Activated effector memory CD4-positive, alpha-beta T cell treated with anti-CD3 and anti-CD28 coated beads, Interleukin-2, amount 50 U/mL, for 16 hours (primary cell): ENCODE measurements at places on chromosomes 4 and X.
A peak's percentile ranks its signal among the peaks of the same experiment; 100 is the strongest.

- no peak for DNase-seq
These were observed 140.2 kb downstream of the STIM2 start for GRCh38 chr4:27000820-27001219.

DNA sequence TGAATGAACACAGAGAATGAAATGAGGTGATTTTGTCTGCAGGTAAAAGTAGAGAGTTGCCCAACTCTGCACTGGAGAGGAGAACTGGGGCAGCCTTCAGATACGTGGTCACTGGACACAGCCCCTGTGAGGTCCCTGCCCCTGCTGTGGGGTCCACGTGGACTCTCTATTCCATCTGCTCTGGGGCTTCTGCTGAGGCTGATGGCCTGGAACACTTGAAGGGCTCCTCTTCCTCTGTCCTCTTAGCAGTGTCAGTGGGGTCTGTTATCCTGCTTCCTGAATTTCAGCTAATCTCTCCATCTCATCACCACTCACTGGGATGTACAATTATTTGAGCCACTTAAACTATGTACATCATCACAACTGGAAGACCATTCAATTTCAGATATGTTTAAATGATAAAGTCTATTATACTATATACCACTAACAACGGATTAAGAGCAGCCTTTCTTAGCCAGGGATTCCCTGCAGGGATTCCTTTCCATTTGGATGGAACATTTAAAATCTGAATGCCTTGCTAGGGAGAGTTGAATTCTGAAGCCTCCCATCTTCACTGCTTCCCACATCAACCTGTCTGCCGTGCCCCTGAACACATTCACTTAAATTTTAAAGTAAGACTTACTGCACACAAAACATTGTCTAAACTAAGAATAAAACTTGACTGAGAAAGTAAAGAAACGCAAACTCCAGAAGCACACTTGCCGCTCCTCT, 74.0 kb downstream of the CC2D2A start:
- DNase-seq = no peak

DNA sequence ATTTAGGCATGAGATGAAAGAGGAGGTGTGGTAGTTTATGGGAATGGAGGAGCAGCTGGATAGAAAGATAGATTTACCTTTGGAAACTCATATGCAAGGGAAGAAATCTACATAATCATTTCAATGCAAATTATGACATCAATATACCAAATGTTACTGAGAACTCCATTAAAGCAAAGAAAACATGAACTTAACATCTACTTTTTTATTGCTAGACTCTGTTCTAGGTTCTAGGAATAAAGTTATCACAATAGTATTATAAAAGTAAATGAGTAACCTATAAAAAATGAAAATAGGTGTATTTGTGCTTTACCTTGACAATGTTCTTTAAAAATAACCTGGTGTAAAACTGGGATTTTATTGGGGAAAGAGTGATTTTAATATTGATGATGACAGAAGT, 221.6 kb upstream of the SLIT2 start:
- DNase-seq = no peak

GRCh38 chrX:122579526-122579925, 604.6 kb upstream of the GRIA3 start:
- no peak for DNase-seq

DNA sequence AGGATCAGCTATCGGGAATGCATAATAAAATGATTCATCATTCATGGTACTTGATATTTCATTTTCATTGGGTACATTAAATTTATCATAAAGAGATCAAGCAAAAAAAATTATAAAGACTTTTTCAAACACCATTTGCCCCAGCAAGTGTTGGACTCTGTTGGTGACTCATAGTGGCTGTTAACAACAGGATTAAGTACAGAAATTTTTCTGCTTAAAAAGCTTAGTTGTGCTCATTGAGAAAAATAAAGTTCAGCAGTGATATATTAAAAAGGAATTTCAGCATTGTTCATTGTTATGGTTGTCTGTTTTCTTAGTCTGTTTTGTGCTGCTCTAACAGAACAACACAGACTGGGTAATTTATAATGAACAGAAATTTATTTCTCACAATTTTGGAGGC, 86.2 kb upstream of the PCDH10 start:
- no peak for DNase-seq

GRCh38 chrX:136574548-136574947, 42.5 kb downstream of the VGLL1 start:
- no peak for DNase-seq

DNA sequence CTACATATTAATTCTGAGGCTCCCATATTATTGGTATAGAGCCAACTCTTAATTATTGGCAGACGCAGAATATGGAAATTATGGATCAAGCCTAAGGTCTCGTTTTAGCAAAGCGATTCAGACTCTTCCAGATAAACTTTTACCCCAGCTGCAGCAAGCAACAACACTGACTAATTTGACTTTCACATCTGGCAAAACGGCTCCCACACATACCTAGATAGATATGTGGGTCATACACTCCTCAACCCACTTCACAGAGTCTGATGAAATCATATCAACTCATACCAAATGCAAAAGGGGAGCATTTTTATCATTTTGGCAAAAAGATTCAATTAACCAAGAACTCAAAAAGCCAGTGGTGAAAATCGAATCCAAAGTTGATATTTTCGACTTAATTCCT, 36.3 kb upstream of the KDR start:
- DNase-seq = no peak

DNA sequence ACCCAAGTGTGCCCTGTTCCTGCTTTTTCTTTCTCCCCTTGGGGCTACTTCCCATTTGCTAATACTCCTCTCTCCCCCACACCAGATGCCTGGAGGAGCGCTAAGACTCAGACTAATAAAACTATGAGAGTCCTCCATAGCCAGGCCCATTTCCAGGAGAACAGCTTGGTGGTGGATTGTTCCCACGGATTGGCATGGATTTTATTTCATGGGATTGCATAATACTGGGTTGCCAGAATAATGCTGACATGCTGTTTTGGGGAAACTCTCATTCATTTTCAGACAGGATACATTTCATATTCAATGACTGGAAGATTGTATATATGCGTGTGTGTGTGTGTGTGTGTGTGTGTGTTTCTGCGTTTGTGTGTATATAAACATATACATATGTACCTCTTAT, 447.5 kb upstream of the PITX2 start:
- no peak for DNase-seq

DNA sequence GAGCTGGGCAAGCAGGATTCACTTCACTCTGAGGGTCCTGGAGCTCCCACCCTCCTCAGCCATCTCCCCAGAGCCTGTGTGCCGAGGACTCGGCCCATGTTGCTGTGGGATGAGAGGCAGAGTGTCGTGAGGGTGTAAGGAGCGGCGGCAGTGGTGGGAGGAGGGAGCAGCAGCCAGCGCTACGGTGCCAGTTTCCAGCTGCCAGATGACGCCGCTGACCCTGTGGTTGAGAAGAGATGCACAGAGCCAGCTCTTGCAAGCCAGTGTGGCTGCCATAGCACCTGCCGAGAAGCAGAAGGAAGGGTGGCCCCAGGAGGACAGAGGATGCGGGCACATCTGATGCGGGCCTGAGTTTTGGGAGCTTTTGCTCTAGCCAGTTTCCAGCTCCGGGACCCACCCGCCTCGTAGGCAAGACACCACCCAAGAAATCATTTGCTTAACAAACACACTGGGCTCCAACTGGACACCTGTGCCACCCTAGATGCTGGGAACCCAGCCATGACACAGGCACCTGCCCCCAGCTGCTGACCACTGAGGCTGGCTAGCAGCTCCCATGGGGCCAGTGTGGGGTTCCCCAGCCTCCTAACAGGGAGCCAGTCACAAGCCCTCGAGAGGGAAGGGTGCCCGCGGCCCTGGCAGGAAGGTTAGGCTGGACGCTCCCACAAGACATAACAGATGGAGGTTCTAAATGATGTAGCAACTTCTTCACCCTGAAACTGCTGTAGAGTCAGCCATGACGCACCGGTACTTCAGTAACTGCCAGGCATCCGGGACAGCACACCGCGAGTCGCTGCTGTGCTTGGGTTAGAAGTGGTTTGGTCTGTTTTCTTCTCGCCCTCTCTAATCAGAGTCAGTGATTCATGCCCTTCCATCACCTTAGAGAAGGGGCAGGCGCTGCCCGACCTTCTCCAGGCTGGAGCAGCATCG, 8.9 kb downstream of the MSANTD1 start:
- DNase-seq = peak; percentile 50

DNA sequence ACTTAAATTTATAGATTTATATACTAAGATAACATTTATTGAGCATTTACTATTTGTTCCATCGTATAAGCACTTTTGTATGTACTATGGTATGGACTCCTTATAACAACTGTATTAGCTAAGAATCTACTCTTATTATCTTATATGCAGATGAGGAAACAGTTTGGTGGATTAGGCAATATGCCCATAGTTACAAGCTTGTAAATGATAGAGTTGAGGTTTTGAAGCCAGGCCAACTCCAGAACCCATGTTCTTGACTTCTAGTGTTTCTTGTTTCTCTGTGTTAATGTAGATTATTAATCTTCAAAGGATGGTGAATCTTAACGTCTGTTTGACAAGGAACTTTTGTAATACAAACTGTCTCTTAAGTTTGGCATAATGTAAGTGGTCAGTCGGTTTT, 71.3 kb downstream of the STIM2 start:
- DNase-seq = no peak

GRCh38 chrX:153635788-153636668, 11.0 kb upstream of the DUSP9 start:
- DNase-seq = no peak

GRCh38 chr4:88957570-88957969, 99.4 kb downstream of the FAM13A start:
- DNase-seq = no peak

DNA sequence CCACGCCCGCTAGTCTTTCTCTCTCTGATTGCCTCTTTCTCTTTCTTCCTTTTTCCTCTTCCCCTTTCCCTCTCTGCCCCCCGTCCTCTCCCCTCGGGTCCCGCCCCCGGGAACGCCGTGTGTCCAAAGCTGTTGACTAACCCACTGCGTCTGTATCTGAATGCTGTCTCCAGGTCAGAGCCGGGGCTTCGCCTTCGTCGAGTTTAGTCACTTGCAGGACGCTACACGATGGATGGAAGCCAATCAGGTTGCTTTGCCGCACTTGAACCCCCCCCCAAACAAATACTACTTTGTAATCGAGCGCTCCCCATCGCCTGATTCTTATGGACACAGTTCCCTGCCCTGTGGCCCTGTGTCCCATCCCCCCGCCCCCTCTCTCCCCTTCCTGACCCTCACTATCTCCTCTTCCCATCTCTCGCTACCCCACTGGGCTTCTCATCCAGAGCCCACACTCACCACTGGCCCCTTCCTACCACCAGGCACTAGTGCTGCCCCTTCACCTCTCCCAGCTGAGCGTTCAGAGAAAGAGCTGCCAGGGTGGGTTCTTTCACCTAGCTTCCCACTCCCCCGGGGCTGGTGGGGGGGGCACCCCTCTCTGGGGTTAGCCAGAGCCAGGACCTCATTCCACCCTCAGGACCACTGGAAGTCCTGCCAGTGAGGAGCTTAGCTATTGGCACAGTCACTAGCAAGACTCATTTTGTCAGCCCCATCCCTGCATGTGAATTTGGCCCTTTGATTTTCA, 18.6 kb upstream of the UBA1 start:
- peak; percentile 13 for DNase-seq

DNA sequence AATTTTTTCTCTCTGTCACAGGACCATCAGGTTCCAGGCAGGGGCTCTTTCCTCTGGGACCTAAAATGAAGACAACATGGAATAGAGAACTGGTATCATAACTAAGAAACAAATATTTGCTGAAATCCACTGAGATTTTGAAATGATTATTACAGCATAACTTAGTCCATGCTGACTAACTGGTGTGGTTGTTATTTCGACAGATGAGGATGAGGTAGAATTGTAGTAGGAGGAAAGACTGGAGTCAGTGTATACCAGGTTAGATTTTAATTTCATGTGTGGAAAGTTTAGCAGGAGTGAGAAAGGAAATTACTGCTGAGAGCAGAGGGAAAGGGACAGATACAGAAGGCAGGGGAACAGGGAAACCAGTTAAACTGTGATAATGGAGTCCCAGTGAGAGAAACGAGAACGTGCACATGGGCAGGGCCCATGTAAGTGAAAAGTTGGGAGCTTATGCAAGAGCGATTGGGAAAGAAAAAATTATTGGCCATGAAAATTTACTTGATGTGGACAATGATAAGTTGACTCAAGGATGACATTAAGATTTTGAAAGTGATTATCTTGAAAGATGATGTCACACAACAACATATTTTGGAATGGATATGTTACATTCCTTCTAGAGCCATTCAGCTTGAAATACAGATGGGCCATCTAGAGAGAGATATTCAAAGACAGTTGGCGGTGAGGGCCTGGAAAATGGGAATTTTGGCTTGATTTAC, 98.7 kb upstream of the DDIT4L start:
- no peak for DNase-seq

DNA sequence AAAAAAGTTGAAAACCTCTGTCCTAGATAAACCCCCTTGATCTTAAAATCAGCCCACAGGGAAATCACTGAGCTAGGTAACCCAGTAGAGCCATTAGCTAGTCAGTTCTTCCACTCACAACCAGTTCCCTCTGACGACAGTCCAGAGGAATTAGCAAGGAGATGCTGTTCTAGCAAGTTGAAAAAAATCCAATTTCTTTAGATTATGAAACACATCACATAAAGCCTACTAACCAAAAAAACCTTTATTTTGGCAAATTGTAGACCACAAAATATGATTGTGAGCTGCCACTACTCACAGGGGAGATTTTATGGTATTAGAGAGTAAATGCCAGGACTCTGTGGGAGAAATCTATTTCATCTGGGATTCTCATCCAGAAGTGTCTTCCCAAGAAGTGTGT, 22.6 kb downstream of the ADAMTS3 start:
- DNase-seq = no peak

- no peak for DNase-seq
These were observed 81.9 kb upstream of the QRFPR start for GRCh38 chr4:121462660-121463261.

- DNase-seq = no peak
These were observed 92.7 kb downstream of the MFAP3L start for GRCh38 chr4:169933531-169933930.

DNA sequence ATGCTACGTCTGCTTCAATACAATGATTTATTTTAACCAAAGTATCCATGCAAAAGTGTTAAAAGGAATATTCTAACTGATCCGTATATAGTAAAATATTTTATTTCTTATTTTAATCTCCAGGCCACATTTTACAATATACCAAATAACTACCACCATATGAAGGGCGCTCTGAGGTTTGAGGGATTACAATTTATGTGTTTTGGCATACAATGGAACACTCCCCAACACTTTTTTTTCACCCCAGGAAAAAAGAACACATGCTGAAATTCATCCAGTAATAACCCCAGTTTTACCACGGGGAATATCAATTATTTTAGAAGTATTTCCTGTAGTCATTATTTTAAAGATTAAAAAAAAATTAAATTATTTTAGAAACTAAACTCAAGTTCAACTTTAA, 65.4 kb downstream of the APBB2 start:
- DNase-seq = no peak
